ENCODE measurements at places on chromosomes 13 and 19.
A peak's percentile ranks its signal among the peaks of the same experiment; 100 is the strongest.

DNA sequence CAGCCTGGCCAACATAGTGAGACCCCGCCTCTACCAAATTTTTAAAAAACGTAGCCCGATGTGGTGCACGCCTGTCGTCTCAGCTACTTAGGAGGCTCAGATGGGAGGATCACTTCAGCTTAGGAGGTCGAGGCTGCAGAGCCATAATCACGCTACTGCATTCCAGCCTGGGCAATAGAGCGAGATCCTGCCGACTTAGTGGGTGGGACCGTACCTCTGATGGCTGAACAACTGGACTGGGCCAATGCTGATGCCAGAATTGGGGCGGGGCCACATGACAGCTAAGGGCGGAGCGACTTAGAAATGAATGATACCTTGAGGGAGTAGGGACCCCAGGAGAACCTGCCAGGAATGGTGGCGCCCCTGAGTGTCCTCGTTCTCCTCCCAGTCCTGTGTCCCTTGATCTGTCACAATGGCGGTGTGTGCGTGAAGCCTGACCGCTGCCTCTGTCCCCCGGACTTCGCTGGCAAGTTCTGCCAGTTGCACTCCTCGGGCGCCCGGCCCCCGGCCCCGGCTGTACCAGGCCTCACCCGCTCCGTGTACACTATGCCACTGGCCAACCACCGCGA is 3.6 kb downstream of the LTBP4 start:
- DNase-seq, result no peak

DNA sequence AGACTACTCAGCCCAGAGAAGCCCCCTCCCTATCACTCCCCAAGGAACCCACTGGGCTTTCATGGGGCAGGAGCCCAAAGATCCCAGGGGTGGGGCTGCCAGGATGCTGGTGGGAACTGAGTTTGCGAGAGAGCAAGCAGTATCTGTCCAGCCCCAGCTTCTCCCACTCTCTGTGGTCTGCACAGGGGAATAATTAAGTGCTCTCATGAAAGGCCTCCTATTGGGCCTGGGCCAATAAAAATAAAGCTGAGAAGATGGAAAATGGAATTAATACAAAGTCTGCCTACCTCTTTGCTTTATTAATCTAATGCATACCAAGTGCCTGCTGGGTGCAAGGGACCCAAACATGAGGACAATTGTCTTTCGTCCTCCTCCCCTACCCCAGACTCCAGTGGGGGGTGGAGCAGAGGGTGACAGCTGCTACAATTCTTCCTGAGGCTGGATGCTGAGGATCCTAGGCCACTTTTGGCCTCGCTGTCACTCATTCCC is 5.4 kb downstream of the DDX39A start:
- DNase-seq, result no peak

- DNase-seq, result no peak
These were observed 882.2 kb upstream of the SLC10A2 start for GRCh38 chr13:103948426-103948825.

DNA sequence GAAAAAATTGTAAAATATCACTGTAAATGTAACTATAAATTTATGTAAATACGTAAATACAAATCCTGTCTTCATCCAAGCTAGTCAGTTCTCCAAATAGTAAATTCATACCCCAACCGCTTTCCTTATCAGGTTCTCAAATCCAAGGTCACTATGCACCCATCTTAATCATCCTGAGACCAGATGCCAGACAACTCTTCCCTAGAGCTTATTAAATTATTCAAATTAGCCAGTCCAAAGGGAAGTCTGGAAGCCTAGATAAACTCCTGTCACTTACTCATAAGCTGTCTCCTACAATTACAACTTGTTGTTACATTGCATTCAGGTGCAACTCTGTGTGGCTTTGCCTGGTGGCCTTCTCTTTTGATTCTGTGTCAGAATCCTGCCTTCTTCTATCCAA is 836.1 kb upstream of the PCDH20 start:
- DNase-seq, result no peak

- DNase-seq, result no peak
These were observed 14.5 kb downstream of the MED25 start for GRCh38 chr19:49832556-49832955.

GRCh38 chr13:20197361-20197834 is 4.7 kb upstream of the GJB2 start:
- DNase-seq, result no peak

DNA sequence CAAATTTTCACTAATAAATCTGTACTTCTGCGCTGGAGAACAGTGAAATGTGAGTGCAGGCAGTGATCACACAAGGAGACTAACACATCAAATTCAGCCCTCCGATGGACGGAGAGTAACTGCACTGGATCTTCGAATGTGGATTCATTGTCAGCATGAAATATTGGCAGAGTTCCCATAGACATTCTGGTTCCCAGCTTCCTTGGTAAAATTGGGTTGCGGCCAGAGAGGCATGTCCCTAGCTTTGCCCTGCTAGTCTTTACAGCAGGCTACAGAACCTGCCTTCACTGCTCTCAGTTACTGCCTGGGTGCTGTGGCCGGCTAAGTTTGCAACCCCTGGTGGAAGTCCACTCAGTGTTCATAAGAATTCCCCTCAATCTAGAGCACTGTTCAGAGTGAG is 32.3 kb upstream of the UQCRFS1 start:
- no peak for DNase-seq

DNA sequence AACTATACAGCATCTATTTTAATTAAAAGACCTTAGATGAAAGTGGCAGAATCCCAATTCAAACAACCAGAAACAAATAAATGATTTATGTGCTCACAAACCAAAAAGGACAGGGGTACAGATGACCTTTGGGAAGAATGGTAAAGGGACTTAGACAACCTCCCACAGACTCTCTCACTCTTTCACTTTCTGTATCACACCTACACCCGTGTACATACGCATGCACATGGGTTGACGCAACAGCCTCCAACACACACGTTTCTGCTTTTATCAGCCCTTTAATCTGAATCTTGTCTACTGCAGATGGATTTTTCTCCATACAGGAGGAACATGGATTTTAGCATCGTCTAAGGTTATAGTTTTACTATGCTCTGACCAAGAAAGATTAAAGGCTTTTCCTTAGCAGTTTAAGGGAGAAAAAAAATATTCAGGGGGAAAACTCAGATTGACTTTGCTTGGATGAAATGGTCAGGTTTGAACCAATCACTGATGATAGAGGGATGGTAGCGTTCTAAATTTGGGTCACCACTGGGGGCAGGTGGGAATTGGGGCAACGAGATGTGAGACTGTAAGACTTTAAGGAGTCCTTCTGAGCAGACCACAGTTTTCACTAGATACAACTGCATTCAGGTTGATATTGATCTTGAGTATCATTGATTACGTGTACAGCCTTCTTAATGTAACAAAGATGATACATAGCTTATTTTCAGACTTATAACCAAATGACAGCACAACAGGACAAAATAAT is 166.1 kb downstream of the ITGBL1 start:
- DNase-seq, result no peak

DNA sequence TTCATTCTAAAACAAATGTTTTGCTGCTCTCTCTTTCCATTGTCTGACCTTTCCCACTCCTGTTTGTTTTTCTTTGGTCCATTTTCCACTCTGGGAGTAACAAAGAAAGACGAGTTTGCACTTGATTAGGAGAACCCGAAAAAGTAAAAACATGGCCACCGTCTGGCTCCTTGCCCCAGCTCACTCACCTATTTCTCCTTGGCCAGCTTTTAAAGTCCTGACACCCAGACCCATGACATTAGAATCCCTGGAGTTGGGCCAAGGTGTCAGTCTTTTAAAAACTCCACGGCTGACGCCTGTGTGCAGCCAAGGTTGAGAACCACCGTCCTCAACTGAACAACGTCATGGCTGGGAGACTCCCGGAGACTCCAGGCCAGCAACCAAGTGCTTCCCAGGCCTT is 63.6 kb upstream of the FLT1 start:
- no peak for DNase-seq

DNA sequence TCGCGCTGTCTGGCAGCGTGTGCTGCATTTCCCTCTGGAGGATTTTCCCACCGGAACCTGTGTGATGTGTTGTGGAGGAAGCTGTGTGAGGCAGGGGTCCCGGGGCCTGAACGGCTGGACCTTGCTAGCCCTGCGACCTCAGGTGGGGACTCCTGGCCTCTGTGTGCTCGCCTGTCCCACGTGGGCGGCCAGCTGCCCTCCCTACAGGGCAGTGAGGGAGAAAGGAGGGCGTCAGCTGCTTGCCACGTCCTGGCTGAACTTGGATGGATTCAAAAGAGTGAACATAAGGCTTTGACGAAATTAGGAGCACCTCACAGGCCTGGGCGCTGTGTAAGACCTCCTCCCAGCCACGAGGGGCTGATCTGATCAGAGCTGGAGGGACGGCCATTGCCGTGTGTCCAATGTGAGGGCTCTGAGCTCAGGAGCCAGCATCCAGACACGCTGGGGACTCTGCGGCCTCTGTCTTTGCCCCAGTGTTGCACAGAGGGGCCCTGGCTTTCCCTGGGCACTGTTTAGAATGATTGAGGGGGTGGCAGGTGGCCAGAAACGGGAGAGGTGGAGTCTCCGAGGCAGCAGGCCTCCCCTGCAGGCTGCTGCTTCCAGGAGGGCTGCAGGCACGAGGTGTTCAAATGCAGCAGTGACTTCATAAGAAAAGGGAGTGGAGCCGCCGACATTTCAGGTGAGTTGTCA is 13.0 kb downstream of the TFDP1 start:
- DNase-seq, result no peak

- DNase-seq, result peak; percentile 36
These were observed 11.1 kb downstream of the PDE4A start for GRCh38 chr19:10431254-10431942.

DNA sequence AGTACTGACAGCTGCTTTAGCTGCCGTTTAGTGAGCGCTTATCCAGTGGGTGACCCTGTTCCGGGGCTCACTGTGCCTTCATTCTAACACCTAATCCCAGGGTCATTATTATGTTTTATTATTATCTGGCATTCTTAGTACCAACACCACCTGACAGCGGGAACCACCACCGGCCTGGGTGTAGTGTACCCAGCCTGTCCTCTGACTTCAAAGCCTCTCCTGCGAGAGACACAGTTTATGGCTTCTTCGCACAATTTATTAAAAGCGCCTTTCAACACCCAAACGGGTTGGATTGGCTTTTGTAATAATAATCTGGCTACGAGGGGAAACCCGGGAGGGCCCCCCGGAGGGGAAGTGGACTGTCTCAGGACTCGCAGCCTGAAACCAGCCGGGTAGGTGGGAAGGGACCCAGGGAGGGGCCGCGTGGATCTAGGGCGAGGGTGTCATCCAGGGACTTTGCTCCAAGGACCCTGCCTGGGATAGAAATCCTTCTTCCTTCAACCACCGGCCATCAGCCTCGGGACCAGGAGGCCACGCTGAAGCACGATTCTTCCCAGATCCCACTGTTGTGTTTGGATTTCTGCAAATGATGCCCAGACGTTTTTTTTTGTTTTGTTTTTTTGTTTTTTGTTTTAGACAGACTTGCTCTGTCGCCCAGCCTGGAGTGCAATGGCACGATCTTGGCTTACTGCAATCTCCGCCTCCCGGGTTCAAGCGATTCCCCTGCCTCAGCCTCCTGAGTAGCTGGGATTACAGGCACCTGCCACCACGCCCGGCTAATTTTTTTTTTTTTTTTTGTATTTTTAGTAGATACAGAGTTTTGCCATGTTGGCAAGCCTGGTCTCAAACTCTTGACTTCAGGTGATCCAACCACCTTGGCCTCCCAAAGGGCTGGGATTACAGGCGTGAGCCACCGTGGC is 1.6 kb upstream of the ZBTB7A start:
- DNase-seq, result no peak

GRCh38 chr13:94602467-94602866 is 810 bp downstream of the GPR180 start:
- no peak for DNase-seq

- DNase-seq, result no peak
These were observed 11.7 kb downstream of the RAB20 start for GRCh38 chr13:110549795-110550160.

GRCh38 chr19:34500656-34501120 is 19.1 kb downstream of the WTIP start:
- DNase-seq, result no peak

DNA sequence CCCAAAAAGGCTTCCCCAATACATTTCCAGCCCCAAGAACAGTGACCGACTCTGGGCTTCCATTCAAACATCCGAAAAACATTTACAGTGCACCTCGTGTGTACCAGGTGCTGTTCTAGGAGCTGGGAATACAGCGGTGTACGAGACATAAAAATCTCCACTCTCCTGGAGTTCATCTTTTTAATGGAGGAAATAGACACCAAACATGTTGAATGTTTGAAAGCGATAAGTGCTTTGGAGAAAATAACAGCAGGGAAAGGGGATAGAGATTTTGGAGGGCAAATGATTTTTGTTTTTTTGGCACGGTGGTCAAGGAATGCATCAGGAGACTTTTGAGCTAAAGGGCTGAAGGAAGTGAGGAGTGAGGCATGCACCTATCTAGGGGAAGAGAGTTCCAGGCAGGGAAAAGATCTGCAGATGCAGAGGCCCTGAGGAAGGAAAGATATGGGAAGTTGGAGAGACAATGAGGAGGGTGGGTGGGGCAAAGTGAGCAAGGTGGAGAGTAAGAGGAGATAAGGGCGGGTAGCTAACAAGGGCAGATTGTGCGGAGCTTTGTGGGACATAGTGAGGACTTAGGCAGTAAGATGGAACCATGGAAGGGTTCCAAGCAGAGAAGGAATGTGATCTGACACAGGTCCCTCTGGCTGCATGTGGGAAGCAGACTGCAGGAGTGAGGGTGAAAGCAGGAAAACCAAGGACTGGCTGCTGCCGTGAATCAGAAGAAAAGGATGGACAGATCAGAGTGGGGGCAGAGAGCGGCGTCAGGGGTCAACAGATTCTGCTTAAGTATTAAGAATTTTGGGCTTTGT is 703 bp upstream of the FBL start:
- DNase-seq, result no peak

GRCh38 chr19:7783991-7784423 is 21.0 kb downstream of the CLEC4M start:
- no peak for DNase-seq

DNA sequence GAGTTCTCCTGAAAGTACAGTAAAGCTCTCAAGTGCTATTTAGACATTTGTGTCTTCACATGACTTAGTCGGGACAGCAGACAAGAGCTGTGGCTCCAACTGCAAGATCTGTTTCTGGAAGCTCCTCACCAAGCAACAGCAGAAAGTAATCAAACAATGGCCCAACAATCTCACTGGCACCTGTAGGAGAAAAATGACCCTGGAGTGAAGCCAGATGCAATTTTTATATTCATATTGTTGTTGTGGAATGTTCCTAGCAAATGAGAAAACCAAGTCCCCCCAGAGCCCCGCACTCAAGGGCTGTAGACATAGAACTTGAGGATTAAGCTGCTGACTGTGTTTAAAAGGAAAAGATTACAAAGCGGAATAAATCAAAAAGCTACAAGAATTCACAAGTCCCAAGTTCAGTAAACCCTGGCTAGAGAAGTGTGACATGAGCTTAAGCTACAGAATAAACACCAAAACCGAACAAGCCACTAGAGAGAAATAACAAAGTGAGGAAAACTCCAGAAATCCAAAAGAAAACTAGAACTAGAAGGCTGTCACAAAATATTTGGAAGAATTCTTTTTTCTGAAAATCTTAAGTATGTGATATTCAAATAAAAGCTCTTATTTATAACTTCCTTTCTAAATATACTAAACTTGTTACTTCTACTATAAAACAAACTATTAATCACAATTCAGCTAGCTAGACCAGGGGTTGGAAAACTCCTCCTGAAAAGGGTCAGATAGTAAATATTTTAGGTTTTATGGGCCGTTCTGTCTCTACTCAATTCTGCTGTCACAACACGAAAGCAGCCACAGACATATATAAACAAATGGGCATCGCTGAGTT is 454.5 kb downstream of the SUCLA2 start:
- DNase-seq, result no peak
